RPMI7951 (cell line): ENCODE measurements at places on chromosomes 16 and 17. TPM values are rescaled to one million over a fixed set of nuclear protein-coding genes. Genes with fewer than 3 reads are reported as not detected.

- DNase-seq, result no peak
Observed at GRCh38 chr17:6064868-6065267, 5.3 kb upstream of the WSCD1 start.

The KRT32 gene
- not detected in 2 replicates for total RNA-seq

- DNase-seq, result no peak
Observed at GRCh38 chr17:42202159-42202558, 7.9 kb upstream of the GHDC start.

DNA sequence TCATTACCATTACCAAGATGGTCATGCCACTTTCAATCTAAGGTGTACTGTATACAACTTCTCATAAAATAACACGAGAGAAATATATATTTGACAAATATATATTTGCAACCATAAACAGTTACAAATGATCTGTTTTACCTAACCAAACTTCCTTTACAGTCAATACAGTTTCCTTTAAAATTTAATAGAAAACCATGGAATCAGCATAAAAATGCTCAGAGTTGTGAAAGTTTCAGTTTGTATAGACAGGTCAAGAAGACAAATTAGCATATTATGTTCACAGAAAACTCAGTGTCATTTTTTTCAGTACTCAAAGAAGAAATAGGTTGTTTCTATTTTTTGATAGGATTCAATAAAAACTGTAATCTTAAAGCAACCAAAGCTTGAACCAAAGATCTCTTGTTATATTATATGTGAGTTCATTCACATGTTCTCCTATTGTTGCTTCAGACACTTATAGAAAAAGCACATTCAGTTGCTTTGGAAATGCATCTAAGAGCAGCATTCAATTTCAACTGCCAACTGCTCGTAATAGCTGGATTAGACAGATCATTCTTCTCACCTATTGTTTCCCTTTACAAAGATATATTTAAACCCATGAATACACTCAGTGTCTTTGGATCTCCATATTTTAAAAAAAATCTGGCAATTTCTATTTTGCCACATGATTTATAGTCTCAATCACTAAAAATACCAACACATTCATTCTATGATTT lies 15.1 kb downstream of the SSH2 start:
- no peak for DNase-seq

DNA sequence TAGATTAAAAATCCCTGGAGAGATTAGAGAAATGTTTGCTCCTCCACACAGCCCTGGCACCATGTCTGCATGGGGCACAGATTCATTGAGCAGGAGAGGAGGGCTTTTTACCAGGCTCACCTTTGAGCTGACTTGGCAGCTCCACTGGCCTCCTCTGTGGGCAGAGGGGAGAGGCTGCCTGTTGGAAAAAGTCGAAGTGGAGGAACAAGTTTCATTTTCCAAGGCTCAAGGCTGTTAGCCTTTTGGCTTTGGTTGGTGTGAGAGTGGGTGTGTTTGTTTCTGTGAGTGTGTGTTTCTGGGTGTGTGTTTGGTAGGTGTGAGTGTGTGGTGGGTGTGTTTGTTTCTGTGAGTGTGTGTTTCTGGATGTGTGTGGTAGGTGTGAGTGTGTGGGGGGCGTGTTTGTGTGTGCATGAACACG lies 5.6 kb downstream of the TMEM238L start:
- no peak for DNase-seq

The TPSG1 gene
- total RNA-seq, result 0.24 TPM in 1 of 2 replicates, not detected in the other

GRCh38 chr17:49031965-49032928 lies 35.1 kb downstream of the IGF2BP1 start:
- peak; percentile 74 for DNase-seq
